PC-3 (cell line): ENCODE measurements at places on chromosomes 2 and 18.

GRCh38 chr18:61581578-61582201, 248.5 kb downstream of the CDH20 start:
- DNase-seq, result peak; percentile 61

- no peak for DNase-seq
Measured at GRCh38 chr18:54268751-54269150, 566 bp upstream of the POLI start.

DNA sequence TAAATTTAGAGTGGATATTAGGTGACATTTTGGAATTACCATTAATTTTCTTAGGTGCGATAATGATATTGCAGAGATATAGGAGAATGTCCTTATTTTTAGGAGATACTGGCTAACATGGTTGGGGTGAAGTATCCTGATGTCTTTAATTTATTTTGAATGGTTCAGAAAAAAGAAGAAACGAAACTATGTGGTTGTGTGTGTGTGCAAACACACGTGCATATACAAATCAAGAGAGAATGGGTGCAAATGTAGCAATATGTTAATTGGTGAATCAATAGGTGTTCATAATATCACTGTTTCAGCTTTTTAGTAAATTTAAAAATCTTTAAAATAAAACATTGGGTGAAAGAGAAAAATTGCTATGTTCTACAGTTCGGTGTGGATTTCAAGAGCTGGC, 140.9 kb downstream of the DIS3L2 start:
- DNase-seq, result no peak

DNA sequence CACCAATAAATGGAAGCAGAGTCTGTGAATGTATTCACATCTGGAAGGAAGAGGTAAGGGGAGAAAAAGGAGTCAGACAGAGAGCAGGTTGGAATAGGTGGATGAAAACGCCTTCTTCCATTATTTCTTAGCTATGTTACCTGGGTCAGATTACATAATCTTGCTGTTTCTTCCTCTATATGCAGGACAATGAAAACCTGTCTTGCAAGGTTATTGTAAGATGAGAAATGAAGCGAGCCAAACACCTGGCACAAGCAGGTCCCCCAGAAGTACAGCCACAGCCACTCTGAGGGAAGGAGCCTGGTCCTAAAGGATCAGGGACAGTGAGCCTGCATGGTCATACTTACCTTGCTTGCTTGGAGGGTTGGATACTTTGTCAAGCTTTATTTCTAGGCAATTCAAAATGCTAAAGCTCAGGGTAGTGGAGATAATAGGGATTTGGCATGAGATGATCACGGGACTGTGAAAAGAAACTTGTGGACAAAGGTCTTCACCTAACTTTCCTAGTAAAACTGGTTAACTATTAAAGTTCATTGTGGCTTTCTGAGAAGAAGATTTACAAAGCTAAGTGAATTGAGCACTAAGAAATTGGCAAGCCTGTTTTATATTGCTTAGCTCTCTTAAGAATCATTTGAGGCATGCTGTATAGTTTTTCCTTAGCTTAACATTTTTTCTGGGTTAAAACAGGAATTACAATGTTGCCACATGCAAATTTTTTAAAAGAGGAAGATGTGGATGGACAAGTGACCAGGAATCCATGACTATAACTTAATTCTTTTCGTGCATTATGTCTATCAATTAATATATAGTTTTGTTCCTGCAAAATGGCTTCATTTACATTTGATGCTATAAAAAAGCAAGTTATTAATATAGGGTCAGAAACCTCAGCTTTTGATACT, 15.7 kb upstream of the PLA2R1 start:
- peak; percentile 49 for DNase-seq

GRCh38 chr2:73716543-73717250, 20.4 kb downstream of the TPRKB start:
- no peak for DNase-seq

DNA sequence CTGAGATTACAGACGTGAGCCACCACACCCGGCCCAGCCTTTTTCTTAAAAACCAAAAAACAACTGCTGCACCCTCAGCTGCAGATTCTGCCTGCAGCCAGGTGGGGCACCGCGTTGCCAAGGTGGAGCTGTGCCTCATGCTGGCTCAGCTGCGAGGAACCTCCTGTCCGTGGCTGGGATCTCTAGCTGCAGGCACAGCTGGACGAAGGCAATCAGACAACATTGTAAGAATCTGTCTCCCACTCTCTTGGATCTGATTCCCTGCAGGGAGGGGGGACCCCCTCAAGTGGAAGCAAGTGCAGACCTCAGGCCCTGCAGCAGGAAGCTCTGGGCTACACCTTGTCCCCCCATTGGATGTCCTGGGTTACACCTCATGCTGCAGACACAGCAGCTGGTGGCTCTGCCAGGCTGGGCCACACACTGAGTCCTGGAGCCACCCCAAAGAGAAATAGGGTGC, 24.1 kb downstream of the CIDEA start:
- peak; percentile 50 for DNase-seq
